ENCODE measurements at places on chromosomes 16 and 17.

- DNase-seq, result no peak
Observed at GRCh38 chr16:54268340-54268739, 18.2 kb downstream of the IRX3 start.

- DNase-seq, result no peak
Observed at GRCh38 chr16:80389338-80389737, 151.5 kb upstream of the DYNLRB2 start.

DNA sequence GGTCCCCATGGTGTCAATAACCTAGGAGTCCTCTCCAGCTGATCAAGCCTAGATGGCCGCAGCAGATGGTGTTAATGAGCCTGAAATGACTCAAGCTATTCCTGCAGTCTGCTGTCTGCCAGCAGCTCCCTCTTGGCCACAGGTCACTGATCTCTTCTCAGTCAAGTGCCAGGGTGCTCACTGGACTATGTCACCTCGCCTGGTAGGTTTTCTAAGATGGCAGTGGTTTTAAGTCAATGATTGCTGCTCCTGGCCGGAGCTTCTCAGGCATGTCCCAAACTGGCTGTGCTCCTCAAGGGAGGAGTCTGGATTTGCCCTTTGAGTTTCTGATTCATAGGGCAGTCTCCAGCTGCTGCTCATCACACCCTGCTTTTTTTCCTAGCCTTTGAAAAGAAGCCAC is 58.6 kb upstream of the SHISA6 start:
- no peak for DNase-seq

DNA sequence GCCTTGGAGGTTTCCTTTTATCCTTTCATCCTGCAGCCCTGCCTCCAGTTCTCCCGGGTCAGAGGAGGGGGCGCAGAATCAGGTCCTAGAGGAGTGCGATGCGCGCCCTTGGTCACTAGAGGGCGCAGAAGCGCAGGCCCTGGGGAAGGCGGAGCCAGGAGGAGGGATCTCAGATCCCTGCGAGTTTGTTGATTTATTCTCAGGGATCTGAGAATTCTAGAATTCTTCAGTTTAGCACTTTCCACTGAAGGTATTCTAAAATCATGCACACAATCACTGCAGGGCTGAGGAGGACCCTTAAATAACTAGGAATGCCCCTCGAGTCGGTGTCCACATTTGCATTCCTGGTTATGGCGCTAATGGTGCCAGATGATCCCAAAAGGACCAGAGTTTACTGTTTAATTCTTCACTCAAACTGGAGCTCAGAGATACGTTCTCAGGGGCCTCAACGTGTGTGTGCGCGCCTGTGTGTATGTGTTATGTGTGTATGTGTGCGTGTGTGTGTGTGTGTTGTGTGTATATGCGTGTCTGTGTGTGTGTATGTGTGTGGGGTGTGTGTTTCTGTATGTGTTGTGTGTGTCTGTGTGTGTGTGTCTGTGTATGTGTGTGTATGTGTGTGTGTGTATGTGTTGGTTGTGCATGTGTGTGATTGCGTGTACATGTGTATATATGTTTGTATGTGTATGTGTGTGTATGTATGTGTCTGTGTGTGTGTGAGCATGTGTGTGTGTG is 6.9 kb upstream of the ELAC2 start:
- DNase-seq, result peak; percentile 41

GRCh38 chr17:69402052-69402451 is 12.4 kb upstream of the MAP2K6 start:
- DNase-seq, result no peak

DNA sequence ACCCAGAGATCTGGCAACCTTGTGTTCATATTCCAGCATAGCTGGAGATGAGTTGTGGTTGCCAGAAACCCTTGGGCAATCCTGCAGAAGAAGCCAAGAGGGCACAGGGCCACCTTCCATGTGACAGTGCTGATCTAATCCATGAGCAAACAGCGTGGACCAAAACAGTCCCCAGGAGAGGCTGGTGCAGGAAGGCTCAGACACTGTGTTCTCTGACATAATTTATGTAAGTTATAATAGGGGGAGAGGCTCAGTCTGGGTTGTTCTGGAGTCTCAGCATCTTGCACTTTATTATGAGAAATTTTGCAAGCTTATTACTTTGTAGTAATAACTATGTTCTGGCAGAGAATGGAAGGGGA is 273.9 kb downstream of the HAPSTR1 start:
- no peak for DNase-seq

DNA sequence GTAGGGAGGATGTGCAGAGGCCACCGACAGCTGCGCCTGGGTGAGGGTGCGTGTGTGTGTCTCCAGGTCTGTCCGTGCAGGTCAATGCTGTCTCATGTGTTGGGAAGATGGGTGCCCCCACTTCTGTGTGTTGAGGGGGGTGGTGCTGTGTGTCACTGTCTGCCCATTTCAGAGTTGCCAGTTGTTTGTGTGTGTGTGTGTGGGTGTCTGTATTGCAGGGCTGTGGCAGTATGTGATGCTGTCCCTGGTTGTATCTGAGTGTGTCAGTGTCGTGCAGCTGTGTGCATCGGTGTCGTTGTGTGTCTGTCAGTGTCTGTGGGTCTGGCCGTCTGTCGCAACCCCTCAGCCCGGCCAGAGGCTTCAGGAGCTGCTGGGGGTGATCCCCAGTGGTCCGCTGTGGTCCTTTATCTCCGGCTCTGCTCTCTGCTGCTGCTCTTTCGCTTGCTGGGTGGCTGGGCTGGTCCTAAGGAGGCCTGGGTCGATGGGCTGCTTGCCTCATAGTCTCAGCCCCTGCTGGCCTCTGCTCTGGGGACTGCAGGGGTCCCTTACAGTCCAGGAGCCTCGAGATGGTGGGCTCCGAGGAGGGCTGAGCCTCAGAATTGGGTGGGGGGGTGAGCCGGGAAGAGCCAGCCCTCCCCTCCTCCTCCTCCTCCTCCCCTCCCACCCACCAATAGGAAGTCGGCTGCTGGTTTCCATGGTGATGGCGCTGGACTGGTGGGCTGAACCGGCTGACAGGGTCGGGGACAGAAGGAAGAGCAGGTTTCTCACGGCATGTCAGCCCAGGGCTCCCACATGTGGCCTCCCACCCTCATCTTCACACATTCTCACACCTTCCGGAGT is at the start of gene TSPOAP1:
TSS of gene TSPOAP1 (minus strand) at position 601 of the 840 bp plus-strand sequence. CDS start 875 bp downstream, outside the sequence.
- DNase-seq, result peak; percentile 81

DNA sequence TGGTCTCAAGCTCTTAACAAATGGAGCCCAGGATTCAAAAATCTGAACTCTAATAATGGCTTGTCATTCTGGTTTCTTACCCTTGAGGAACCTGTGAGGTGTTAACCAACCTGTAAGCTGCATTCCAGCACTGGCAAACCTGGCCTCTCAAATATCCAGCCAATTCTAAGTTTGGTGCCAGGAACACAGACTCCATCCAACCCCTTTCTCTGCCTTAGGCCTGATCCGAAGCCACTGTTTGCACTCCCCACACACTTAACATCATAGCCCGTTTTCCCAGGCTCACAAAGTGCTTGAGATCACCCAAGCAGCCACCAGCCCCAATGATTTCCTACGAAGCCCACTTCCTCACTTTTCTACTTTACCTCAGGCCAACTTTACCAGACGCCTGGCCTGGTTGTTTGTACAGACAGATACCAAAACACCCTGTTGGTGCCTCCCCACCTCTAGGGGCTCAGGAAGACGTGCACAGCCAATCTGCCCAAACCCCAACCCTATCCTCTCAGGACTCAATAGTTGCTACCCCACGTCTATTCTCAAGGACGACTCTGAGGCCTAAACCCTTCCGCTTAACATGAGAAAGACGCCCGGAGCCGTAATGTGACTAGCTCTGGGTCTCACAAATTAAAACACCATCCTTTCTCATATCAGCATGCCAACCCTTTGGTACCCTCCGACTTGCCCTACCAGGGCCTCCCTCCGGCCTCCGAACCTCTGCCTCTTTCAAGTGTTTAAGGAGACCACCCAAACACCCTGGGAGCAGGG is 3.2 kb upstream of the PER1 start:
- DNase-seq, result no peak

GRCh38 chr16:27920391-27920891 is 143.1 kb downstream of the GSG1L start:
- DNase-seq, result no peak

- no peak for DNase-seq
Observed at GRCh38 chr16:66800856-66801255, 528 bp downstream of the TERB1 start.

- no peak for DNase-seq
Observed at GRCh38 chr16:22973522-22973921, 159.6 kb downstream of the HS3ST2 start.

DNA sequence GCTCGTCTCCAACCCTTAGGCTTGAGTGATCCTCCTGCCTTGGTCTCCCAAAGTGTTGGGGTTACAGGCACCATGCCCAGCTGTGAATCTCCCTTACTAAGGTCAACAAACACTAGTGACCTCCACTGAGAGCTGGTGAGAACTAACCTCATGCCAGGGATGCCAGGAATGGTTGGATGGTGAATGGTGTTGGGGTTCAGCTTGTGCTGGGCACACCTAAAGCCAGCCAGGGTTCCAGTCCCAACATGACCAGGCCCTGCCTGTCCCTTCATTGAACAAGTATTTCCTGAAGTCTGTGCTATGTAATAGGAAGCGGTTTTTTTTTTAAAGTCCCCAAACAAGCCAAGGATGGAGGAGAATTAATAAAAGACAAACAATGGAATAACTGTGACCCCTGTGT is 56.0 kb upstream of the TOB1 start:
- DNase-seq, result no peak

DNA sequence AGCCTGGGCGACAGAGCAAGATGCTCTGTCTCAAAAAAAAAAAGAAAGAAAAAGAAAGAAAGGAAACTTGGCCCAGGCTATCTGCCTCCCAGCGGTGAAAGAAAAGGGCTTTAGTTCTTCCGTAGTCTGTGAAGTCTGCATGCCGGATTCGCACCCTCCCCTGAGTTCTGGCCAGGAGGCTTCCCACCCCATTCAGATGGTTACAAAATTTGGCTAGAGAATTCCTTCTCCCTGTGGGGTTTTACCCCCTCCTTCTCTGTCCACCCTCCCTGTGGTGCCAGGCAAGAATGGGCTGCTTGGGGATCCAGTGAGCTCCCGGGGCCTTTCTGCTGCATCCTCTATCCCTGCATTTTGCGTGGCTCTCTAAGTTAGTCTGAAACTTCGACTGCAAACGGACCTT is 37.8 kb downstream of the PAFAH1B1 start:
- DNase-seq, result no peak

DNA sequence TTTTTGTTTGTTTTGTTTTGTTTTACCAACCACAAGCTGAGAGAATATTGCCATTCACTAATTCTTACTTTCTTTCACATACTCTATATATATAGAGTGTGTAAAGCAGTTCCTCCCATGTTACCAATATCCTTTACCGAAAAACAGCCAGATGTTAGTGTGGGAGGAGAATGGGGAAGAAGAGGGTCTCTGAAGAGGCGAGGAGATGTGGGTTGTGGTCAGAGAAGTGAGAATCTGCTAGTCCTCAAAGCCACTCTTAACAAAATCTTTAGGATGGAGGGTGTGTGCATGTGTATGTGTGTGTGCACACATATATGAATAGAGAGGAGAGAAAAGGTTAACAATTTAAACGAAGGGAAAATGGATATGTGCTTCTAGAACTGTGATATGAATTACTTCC is 80.6 kb downstream of the TUBD1 start:
- peak; percentile 36 for DNase-seq

DNA sequence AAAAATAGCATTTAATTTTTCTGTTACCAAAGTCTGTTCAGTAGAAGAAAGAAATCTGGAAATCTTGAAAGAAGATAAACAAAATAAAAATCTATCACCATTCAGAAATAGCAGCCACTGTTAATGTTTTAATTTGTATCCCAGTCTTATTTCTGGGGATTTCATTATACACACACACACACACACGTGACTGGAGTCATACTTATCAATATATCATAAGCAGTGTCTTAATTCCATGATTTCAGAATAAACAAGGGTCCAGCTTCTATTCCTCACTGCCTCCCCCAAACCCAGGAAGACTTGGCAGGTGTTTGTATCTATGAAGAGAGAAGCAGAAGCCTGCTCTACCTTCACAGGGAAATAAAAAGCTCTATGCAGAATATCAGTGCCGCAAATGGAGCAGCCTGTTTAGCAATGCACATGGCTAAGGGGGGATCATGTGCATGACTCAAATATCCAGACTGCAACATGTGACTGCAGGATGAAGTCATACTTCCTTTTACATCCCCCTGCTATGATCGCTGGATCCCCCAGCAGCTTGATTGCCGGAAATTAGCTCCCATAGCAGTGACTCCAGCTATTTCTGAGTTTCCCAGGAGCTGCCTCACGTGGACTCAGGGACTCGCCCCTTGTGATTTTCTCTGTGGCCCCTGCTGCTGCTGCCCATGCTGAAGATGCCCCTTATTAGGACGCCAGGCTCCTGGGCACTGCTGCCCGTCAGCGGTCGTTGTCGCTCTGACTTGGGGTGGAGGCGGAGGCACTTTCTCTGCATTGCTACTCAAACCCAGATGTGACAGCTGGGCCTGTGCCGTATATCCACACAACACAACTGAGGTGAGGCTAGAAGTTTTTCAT is 341.0 kb downstream of the CPPED1 start:
- no peak for DNase-seq

DNA sequence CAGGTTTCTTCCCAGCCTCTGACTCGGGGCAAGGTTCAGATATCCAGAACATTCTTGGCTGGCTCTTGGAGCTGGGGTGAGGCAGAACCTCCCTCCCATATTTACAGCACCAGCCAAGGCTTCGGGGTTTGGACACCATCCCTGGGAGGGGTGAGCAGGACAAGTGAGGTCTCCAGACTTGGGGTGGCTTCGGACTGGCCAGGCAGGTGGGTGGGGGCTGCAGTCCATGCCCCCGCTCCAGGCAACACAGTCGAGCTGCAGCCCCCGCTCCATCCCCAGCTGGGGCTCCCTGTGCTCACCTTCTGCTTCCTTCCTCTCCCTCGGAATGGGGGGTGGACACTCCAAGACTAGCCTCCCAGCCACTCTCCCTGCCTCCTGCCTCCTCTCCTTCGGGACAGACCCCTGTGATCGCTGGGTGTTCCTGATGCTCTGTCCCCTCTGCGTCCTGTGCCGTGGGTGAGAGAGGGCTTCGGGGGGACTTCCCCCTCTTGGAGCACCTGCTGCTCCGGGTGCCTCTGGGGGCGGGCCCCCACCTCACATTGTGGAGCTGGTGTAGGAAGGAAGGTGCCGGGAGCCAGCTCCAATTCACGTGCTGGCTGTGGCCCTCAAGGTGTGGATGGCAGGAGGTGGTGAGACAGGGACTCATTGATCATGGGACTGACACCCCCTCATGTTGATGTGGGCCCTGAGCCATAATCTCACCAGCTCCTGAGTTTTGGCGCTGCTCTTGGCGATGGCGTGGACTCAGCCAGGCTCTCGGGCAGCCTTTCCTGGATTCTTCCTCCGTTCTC is 189.2 kb downstream of the SEC14L1 start:
- no peak for DNase-seq

- DNase-seq, result no peak
Observed at GRCh38 chr16:85269165-85269564, 156.9 kb upstream of the CIBAR2 start.

DNA sequence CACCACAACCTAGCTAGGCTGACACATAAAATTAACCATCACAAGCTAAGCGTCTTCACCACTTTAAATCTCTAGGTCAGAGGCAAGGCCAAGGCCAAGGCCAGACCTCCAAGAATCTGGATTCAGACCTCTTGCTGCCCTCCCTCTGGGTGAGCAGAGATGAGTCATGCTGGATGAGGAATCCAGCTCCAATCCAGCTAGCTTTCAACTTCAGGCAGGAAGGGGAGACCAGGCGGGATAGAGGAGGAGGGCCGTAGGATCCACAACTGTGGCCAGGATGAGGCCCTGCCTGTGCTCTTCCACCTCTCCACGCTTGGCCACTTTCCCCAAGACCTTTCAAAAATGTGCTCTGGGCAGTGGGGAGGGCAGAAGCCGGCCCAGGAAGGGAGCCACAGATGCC is 14.7 kb downstream of the LRRC75A start:
- DNase-seq, result no peak

GRCh38 chr17:74558882-74559519 is 8.3 kb downstream of the CD300H start:
- DNase-seq, result peak; percentile 31

GRCh38 chr17:80673152-80673920 is 128.7 kb downstream of the RPTOR start:
- no peak for DNase-seq
